ENCODE measurements at places on chromosomes 2 and 18.

- peak; percentile 61 for DNase-seq
Measured at GRCh38 chr2:216497382-216498069, 1.1 kb upstream of the RPL37A start.

DNA sequence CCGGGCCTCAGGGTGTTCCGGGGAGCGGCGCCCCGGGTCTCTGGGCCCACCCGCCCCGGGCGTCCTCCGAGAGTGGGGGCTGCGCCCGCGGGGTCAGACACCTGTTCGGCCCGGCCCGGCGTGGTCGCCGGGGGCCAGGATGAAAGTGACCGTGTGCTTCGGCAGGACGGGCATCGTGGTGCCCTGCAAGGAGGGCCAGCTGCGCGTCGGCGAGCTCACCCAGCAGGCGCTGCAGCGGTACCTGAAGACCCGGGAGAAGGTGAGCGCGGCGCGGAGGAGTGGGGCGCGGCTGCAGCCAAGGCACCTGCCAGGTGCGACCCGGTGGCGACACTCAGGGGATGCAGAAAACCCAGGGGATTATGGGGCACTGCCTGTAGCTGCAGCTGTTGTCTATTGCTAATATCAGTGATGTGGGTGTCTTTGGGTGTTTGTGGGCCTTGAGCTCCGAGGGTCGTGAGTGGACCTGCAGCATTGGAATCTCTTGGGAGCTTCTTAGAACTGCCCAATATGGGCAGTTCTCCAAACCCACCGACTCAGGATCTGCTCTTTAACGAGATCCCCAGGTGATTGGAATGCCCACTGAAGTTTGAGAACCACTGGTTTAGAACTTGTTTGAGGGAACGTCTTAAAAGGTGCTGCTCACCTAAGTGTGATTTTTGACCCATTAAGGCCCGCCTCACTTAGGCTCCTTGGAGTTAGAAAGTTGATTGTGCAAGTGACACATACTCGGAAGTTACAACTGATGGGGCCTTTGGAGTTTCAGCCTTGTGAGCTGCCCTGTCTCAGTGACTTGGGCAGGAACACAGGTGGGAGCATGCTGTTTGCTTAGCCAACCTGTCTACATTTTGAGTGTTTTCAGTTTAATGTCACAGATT lies 823 bp downstream of the PARD3B start:
- DNase-seq, result no peak

GRCh38 chr2:196233021-196233804 lies 61.8 kb upstream of the STK17B start:
- no peak for DNase-seq

DNA sequence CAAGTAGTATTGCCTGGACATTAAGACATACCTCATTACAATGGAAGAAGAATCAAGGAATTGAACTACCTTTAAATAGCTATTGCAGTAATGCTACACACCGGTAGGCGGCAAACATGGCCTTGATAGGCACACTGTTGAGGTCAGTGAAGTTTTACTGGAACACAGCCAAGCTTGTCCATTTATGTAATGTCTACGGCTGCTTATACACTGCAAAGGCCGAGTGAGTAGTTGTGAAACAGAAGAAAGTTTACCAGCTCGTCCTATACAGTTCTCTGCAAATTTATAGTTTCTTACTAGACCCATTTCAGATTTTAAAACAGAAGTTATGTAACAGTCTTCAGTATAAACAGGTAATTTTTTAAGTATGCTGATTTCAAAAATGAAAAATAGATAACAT lies 38.8 kb downstream of the PPP4R1 start:
- DNase-seq, result peak; percentile 91

DNA sequence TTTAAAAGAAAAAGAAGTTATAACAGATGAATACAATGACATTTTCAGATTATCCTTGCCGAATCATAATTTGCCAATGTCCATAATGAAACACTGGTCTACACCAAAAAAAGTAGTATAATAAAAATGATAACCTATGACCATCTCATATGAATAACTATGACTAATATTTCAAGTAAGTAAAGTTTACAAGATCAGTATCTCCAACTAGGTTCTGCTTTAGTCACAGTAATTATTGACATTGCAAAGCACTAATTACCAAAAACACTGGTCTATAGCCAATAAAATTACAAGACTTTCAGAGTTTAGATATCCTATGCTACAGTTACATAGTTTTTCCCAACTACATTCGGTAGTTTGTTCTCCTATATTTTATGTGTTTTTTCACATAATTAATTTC lies 136.7 kb downstream of the MEMO1 start:
- no peak for DNase-seq

DNA sequence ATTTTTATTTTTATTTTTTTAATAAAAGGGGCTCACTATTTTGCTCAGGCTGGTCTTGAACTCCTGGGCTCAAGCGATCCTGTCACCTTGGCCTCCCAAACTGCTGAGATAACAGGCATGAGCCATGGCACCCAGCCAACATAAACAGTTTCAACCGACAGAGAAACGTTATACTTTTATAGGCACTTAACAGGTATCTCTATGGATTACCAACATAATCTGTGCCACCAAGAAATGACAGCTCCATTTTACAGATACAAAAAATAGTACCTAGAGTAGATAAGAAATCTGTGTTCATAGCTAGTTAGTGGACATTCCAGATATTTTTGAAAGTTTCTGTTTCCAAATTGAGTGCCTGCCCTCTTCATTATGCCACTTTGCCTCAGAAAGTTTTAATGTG lies 1316.7 kb downstream of the LRP1B start:
- no peak for DNase-seq

- DNase-seq, result no peak
Measured at GRCh38 chr2:234960175-234961088, 8.6 kb downstream of the SH3BP4 start.

DNA sequence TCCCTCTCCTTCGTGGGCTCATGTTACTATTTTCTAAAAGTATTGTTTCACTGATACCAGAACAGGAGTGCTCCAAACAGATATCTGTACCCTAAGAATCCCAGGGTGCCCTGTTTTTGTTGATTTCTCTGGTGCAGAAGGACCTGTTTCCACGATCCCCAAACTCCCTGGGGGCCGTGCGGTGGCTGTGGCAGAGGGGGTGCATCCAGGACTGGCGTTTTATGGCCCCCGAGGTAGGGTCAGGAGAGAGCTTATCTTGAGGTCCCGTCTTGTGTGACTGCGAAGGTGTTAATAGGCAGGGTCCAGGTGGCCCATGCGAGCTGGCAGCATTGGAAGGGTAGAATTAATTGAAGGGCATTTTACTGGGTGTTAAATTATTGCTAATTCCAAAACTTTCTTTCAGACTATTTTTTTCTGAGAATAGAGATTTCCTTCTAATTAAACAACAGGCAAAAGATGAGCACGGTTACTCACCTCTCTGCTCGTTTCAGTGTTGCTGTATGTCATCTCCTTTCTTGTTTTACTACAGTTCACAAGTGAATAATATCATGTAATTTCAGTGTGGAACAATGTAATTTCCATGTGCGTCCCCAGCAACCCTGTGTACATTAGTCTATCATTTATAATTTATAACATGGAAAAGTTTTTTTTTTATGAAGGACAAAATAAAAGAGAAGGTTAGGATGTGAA lies 8.2 kb downstream of the TWIST2 start:
- no peak for DNase-seq

DNA sequence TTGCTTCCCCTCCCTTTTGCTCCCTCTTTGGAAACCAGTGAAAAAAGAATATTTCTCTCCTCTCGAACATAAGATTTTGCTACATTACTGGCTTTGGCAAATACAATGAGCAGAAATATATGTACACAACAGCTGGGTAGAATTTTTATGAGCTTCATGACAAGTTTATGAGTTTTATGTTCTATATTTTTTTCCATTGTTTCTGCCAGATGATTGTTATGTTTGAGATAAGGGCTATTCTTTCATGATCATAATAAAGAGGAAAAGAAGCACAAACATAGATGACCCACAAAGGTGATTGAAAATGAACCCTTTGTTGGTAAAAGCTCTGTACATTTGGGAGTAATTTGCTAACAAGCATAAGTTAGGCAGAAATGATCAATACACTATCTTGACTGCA lies 14.8 kb upstream of the TFPI start:
- DNase-seq, result no peak

- no peak for DNase-seq
Measured at GRCh38 chr18:71485611-71486010, 1058.5 kb downstream of the CBLN2 start.

DNA sequence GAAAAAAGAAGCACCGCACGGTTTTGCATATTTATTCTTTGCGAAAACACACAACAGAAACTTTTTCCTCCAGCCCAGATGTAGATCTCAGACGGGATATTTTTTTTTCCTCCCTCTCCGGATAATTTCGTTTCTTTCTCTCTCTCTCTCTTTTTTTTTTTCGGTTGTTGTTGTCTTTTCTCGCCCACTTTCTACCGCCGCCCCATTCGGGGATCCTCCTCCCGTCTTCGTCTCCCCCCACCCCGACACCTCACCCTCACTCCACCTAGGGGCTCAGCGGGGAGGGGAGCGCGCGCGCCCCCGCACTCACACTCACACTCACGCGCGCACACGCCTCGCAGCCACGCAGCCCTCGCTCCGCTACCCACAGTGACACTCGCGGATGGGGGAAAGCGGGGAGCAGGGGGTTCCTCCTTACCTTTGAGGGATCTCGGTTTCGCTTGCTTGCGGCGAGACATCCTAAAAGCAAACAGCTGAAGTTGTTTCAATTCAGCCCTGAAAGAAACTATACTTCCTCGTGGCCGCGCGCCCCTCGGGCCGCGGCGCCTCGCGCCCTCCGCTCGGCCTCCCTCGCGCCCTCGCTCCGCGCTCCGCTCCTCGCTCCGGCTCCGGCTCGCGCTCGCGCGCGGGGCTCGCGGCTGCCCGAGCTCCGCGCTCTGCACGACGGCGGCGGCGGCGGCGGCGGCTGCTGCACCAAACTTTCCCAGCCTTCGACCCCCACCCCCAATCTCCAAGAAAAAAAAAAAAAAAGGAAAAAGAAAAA lies 1.3 kb downstream of the ZNF521 start:
- DNase-seq, result no peak

- peak; percentile 7 for DNase-seq
Measured at GRCh38 chr18:66616523-66616983, 12.7 kb upstream of the CDH19 start.

DNA sequence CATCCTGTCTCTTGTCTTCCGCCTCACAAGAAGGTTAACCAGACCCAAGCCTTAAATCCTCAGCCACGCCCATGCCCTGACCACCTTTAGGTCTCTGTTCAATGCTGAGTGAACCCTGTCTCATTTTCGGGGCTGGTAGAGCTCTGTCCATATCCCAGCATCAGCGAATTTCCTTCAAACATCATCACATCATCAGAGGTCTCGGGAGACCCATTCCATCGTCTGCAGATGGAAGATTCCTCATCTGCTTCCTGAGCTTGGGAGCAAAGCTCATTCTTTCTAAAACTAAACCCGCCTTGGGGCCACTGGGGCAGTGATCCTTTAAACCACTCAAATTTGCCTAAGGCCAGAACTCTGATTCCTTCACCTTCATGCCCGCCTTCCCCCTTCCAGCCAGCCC lies 173.7 kb downstream of the TTC32 start:
- no peak for DNase-seq

GRCh38 chr2:192669505-192670091 lies 474.9 kb upstream of the TMEFF2 start:
- no peak for DNase-seq

DNA sequence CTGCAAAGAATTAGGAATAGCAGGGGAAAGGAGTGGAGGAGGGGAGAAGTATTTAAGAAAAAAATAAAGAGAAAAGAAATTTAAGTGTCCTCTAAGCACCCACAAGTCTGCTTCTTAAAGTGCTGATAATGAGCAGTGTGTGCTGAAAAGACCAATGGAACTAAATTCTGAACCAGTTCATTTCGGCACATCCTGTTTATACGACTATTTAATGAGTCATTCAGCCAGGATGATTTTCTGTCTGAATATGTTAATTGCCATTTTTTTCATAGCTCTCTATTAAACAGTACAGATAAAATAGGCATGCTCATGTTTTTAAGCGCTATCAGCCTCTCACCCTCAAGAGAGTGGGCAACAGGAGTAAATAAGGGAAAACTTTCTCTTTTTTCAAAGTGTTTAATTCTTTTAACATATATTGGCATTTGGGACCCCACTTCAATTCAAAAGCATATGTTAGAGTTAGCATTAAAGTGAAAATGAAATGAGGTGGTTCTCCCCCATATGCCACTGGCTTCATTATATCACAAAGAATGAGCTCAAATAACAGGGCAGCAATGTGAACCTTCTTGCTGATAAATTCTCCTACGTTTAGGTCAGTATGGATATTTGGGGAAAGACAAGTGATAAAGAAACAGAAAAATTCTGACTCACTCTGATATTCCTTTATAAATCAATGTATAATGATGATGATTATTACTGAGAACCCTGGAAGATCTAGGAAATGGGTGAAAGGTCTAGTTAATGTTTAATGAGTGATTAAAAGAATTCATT lies 87.5 kb downstream of the TCF4 start:
- DNase-seq, result no peak

DNA sequence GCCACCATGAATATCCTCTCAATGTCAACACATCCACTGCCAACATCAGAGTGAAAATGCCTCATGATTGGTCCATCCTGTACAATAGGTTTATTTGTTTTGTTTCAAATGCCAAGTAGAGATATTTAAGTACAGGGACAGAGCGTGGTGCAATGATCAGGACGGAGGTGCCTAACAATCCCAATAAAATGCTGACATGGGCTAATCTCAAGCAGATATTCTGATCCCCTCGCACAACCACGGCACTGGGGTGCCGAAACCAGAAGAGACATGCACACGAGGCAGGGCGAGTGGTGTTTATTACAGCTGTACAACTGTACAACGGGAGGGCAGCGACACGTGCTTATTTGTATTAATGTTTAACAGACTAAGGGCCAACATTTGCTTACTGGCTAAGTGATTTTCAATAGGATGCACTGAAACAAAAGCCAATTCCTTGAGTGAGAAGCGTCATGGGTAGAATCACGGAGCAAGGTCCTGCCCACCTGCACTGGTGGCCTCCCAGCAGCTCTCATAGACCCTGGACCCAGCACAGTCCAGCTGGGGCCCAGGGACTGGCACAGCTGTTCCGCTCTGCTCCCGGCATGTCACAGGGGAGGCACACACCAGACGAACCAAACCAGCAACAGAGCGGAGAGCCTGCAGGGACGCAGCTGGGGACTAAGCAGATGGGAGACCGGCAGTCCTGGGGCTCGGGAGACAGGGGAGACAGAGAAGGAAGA lies 101.4 kb downstream of the HDAC4 start:
- DNase-seq, result no peak

GRCh38 chr2:73103018-73103542 lies 9.7 kb downstream of the RAB11FIP5 start:
- no peak for DNase-seq

- peak; percentile 52 for DNase-seq
Measured at GRCh38 chr2:100588071-100588786, 25.4 kb downstream of the PDCL3 start.

- DNase-seq, result no peak
Measured at GRCh38 chr2:145029081-145029480, 509.2 kb upstream of the ZEB2 start.

DNA sequence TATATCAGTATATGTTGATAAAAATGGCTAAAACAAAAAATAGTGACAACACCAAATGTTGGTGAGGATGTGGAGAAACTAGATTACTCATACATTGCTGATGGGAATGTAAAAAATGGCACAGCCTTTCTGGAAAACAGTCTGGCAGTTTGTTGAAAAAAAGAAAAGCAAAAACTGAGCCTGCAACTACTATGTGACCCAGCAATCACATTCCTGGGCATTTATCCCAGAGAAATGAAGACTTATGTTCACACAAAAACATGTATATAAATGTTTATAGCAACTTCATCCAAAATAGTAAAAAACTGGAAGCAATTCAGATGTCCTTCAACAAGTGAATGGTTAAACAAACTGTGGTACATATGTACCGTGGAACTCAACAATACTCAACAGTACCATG lies 7.5 kb upstream of the KDSR start:
- no peak for DNase-seq

- DNase-seq, result peak; percentile 57
Measured at GRCh38 chr2:219459460-219460311, 25.0 kb downstream of the SPEG start.

All from inflammatory macrophage (primary cell).